ENCODE measurements at places on chromosomes 7 and 10. TPM values are rescaled to one million over a fixed set of nuclear protein-coding genes. Genes with fewer than 3 reads are reported as not detected.

Gene ADRA2A
- 19.1 TPM for total RNA-seq

Gene SPDYE18
- total RNA-seq, result not detected

- DNase-seq, result no peak
These were observed 1.0 kb upstream of the NYAP1 start for GRCh38 chr7:100482728-100483089.

DNA sequence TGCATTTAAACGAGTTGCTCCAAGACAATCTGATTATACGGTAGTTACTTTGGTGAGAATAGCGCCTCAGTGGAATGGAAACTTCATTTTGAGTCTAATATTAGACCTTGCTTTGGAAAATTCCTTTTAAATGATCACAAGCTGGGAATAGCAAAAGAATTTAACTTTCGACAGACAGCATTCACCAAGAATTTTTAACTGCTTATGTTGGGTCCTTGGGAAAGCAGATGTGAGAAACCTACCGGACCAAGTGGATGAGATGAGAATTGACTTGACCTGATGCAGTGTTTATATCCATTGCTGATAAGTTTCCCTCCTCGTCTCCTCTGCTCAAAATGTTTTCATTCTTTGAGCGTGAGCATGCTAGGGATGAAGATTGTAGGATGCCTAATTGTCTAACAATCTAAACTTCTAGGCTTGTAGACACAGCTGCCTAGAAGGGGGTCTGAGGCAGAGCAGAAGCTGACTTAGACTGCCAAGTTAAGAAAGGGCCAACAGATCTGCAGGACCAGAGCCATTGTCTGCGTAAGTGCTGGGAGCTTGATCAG, 126.9 kb downstream of the CNNM2 start:
- no peak for DNase-seq

GRCh38 chr7:27826357-27826756, 86.4 kb downstream of the TAX1BP1 start:
- DNase-seq, result no peak

GRCh38 chr10:108203905-108204527, 1039.5 kb upstream of the SORCS1 start:
- no peak for DNase-seq

DNA sequence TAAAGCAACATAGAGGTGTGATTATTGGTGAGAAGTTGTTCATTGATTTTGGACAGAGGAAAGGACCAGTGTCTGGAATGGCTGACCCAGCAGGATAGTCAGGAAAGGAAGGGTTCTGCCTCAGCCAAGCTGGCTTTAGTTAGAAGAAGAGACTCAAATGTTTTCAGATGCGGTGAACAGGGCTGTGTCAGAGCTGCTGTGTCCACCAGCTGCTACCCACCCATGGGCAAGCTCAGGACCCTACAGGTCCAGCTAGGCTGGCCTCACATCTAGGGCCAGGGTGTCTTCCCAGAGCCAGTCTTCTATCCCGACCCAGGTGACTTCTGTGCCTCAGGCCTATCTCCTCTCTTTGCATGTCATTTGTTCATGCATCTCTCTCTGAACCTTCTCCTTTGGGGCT, 37.3 kb upstream of the CXCL12 start:
- DNase-seq, result no peak

DNA sequence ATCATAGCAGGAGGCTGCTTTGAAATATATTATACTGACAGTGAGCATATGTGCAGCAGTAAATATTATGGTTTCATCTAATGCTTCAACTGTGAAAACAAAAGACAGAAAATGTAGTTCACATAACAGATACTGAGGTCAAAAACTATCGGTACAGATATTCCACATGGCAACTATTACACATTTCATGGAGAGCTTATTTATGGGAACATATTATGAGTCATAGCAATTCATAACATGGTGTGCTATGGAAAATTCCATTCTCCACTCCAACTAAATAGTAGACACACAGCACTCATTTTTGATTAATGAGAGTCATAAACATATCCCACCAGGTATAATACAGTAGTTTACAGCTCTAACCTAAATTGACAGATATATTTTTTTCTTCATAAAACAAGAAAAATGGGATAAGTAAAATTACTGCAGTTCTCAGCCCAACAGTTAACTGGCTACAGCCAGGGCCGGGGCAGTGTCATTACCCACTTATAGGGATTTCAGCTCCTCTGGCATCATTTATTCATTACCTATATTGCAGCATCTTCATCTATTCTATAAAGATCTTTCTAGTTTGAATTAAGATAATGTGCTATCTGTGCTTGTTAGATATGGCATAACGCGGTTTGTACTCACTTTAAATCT, 475.6 kb upstream of the KLF6 start:
- no peak for DNase-seq

DNA sequence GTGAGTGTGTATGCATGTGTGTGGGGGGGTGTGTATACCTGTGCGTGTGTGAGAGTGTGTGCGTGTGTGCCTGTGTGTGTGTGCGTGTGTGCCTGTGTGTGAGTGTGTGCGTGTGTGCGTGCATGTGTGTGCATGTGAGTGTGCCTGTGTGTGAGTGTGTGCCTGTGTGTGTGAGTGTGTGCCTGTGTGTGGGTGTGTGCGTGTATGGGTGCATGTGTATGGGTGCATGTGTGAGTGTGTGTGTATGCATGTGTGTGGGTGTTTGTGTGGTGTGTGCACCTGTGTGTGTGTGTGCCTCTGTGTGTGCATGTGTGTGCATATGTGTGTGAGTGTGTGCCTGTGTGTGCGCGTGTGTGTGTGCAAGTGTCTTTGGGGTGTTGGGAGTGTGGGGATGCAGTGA, 6.4 kb downstream of the ANTXRL start:
- DNase-seq, result no peak

Gene TSPAN15
- total RNA-seq, result 150 TPM

Gene TLX1
- not detected for total RNA-seq

Gene PON3
- 0.60 TPM for total RNA-seq

DNA sequence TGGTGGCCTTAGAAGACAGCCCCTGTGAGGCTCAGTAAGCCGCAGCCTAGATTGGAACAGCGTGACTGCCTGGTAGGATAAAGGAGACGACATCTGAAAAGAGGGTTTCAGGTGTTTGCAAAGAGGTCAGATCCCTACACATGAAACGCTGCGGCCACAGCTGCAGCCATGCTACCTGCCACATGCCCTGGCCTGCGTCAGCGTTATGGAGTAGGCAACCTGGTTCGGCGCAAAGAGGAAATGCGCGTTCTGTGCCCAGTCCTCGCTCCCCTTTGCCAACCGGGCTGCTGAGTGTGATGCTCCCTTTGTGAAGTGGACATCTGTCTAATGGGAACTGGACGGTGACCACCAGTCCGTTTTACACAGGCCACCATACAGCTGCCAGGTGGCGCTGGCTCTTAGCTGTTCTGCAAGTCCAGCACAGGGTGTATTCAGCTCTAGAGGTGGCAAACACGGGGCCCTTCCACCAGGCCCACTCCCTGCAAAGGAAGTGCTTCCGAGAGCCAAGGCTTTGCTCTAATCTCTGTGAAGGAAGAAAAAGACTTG, 160.3 kb downstream of the CELF2 start:
- DNase-seq, result peak; percentile 41

- DNase-seq, result no peak
These were observed 65.0 kb downstream of the POU6F2 start for GRCh38 chr7:39042670-39043069.

DNA sequence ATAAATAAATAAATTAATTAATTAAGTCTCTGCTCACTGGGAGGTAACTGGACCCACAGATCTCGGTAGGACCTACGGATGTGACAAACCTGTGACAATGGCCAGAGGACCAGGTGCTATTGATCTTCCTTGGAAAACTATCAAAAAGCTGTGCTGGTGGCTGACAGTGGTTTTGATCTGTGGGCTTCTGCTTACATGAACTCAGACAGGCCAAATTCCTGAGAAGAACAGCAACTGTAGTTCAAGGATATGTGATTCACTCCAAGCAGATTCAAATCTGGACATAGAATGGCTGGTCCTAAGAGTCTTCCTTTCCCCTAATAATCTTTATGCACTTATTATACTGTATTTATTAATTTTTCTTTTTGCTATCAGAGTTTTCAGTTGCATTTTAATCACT, 80.0 kb downstream of the ATXN7L1 start:
- DNase-seq, result no peak

Gene PLEKHS1
- total RNA-seq, result 10.1 TPM

Gene GRID2IP
- 1.1 TPM for total RNA-seq

GRCh38 chr10:119283818-119284217, 76.4 kb downstream of the GRK5 start:
- peak; percentile 42 for DNase-seq

DNA sequence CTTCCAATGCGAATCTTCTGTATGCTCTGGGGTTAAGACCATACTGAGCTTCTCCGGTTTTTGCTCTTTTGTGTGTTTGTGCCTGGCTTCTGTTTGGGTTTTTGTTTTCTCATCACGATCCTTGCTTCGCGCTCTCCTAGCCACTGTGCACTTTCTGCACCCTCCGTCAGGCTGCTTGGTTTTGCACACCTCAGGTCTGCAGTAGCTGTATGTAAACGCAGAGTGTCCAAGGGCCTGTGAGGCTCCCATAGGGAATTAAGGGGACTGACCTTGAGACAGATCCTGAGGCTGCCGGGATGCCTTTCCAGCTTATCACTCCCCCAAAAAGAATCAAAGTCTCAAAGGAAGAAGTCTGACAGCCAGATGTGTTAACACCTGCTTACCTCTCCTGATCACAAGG, 95.2 kb downstream of the PROSER2 start:
- DNase-seq, result no peak

- no peak for DNase-seq
These were observed 79.3 kb upstream of the CCDC6 start for GRCh38 chr10:59985639-59986038.

Gene RBP3
- not detected for total RNA-seq

GRCh38 chr7:79789584-79790345, 336.3 kb upstream of the MAGI2 start:
- DNase-seq, result no peak

DNA sequence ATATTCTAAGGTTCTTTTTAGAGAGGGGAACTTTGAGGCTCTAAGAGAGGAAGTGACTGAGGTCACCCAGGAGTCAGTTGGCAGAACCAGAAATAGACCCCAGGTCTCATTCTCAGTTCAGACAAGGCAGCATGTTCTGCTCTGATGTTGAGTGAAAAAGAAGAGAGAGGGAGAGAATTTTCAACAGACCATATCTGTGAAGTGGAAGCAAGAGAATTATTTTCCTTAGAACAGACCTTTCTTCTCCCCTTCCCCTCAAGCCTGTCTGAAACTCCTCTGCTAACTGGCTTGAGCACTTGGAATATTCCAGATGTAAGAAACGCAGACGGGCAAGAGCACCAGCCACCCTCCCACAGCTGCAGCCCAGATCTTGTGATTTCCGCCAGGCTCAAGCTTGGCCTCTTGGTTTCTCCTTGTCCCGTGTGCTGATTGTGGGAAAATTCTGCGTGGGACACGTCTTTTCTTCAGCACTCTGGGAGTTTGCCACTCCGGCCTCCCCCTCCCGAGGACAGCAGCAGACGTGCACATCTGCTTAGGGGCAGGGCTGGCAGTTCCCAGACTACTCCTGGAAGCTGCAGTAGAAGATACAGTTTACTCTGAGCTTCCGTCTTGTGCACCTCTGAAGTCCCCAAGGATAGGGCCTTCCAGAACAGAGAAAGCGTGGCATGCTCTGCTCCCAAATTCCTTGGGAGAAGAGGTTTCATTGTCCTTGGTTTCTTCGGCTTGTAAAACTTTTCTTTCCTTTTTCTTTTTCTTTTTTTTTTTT, 22.7 kb upstream of the IKZF1 start:
- DNase-seq, result no peak

Gene STMP1
- 3.7 TPM for total RNA-seq

Gene LFNG
- 40.2 TPM for total RNA-seq

DNA sequence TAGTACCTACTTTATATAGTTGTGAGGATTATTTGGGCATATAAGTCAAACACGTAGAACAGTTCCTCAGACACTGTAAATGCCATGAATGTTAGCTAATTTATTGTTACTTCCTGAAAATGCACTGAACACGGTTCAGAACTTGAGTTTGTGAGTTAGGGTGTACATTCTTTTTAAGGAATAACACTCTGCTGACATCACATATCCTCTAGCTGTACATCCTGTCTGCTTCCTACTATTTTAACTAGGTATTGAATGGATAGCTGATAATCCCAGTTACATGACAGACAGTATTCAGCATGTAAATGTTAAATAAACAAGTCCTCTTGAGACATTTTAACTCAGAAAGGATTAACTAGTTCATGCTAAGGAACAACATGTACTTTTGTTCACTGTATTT, 16.0 kb downstream of the SAMD8 start:
- DNase-seq, result no peak

GRCh38 chr10:7538970-7539654, 127.7 kb downstream of the ITIH5 start:
- no peak for DNase-seq

DNA sequence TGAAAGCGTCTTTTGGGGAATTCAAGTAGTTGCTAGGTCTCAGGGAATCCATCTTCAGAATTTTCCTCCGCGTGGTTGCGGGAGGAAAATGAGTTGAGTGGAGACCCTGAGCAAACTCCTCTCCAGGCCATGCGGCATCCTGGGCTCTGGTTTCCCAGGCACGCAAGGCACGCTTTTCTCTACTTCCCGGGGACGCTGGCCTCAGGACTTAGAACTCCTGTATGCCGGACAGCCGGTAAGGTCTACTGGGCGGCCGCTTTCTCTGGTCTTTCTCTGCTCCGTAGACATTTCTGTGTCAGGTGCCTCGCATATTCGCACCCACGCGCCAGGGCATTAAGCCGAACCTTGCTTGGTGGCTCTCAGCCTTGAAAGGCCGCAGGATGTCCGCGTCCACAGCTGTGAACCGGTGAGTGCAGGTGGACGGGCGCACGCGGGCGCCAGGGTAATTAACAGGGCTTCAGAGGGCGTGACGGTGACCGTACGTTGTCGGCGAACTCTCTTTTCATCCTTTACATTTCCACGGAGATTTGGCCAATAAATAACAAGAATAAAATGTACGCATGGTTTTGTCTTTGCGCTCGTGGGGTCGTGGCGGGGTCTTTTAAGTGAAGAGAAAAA, 992 bp upstream of the RBM20 start:
- DNase-seq, result no peak

GRCh38 chr7:2666588-2667250, 21.3 kb upstream of the AMZ1 start:
- DNase-seq, result no peak

DNA sequence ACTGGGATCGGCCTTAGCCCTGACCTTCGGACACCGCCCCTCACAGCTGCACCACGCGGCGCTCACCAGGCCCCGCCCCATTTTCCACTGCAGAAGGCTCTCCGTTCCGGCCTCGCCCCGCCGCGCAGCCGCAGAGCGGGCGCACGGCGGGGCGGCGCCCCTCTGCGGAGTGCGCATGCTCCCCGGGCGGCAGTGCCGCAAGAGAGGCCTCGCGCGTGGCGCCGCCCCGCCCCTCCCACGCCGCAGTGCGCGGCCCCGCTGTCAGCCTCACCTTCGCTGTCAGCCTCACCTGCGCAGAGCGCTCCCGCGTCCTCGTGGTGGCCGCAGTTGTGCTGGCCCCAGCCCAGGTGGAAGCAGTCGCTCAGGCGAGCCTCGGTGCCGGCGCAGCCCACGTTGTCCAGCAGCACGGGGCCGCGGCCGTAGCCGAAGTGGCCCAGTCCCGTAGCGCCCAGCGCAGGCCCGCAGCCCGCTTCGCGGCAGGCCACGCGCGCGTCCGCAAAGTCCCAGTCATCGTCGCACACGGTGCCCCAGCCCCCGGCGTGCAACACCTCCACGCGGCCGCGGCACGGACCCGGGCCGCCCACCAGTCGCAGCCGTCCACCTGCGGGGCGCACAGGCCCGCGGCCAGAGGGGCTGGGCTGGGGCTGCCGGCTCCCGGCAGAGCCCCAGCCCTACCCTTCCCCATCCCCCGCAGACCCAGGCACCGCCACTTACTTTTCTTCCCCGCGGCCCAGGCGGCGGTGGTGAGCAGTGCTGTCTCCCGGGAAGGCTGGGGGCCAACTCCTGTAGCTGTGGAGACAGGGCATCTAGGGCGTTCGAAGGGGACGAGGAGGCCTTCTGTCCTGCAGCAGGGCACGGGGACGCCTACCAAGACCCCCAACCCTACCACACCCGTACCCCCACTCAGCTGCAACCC, 16.1 kb downstream of the SSC4D start:
- peak; percentile 97 for DNase-seq
